Frontal cortex (tissue), 4 donors: ENCODE measurements at places on chromosomes 16 and 17.

- no peak for DNase-seq
Measured at GRCh38 chr17:77782201-77782600, 176.3 kb upstream of the TNRC6C start.

DNA sequence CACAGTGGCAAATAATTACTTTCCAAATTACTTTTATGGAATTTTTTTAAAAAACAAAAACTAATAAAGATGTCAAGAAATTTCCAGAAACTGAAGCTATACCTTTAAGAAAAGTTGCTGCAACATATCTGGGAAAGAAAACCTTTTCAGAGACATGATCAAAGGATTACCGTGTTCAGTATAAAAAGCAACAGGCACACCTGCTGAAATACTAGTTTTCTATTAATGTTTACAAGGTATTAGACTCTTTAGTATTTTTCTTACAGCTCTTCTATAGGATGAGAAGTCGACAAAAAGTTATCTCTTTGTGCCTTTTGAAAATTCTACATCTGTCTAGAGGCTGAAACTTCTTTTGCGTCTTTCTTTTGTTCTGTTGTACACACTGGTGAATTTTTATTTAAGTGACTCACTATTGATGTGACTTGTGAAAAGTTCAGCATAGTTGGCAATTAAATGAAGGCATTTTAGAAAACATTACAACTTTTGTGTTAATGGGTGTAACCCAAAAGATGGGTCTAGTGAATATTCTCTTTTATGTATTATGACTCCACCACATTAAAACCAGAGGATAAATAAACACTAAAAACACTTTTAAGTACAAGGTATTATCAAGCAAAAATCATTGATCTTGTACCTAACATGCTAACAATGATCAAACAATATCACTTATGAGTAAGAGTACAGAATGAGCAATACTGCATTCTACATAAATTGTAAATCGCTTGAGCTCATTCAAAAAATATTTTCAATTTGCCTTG is 23.8 kb downstream of the NACA2 start:
- DNase-seq, result no peak

DNA sequence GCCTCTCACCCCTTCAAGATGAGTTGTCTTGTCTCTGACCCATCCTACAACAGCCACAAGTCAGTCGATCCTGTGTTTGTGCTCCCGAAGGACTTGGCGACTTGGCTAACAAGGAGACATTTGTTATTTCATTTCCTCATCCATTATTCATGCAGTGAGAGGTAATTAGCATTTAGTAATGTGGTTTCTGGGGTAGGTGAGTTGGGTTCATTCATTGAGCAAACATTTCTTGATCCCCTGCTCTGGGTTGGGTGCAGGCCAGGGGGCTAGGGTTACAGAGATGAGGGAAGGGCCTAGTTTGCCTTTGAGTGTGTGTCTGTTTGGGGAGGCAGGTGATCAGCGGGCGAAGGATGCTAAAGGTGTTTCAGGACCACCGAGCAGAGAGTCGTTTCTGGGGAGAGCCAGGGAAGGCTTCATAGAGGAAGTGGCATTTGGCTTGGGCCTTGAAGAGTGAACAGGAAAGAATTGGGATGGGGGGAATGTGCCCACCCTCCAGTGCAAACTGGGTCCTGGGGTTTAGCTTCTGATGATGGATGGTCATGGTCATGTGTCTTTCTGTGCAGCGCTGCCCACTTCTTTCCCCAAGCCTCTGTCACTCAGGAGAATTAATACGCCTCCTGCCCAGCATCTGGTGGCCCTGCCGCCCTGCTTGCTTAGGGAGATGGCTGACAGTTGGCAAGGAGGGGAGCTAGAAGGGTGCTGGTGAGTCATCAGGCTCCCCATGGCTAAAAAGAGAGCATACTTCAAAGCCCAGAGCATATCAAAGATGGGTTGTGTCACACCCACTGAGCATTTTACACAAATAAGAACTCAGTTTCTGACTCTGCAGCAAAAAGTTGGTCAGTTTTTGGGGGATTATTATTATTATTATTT is 38.5 kb downstream of the MSI2 start:
- no peak for DNase-seq

DNA sequence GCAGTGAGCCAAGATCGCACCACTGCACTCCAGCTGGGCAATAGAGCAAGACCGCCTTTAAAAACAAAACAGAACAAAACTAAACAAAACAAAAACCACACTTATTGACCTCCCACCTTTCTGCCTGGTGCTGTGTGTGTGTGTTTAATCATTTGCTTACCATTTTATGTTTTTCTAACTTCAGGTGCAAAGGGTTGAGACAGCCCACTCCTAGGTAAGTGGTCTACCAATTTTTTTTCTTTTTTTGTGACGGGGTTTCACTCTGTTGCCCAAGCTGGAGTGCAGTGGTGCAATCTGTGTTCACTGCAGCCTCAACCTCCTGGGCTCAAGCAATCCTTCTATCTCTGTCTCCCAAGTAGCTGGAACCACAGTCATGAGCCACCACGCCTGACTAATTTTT is 65.8 kb downstream of the SALL1 start:
- no peak for DNase-seq

- DNase-seq, result no peak
Measured at GRCh38 chr16:85838876-85839585, 39.5 kb downstream of the COX4I1 start.
